ENCODE measurements at places on chromosomes 11 and 22.
A peak's percentile ranks its signal among the peaks of the same experiment; 100 is the strongest.

GRCh38 chr11:114782650-114783310, 104.5 kb downstream of the NXPE2 start:
- DNase-seq: no peak

- no peak for DNase-seq
Observed at GRCh38 chr22:17397756-17398547, 28.7 kb downstream of the CECR2 start.

- no peak for DNase-seq
Observed at GRCh38 chr11:110818032-110818687, 105.9 kb upstream of the ARHGAP20 start.

DNA sequence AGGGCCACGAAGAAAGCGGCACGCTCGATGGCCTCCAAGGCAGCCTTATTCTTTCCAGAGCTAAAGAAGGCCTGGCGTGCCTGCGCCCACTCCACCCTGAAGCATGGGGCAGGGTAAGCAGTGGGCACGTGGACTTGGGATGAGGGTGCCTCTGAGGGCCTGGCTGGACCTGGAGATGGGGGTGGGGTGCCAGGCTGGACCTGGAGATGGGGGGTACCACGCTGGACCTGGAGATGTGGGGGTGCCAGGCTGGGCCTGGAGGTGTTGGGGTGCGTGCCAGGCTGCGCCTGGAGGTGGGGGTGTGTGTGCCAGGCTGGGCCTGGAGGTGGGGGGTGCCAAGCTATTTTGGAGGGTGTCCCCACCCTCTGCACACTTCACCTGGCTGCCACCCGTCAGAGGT, 5.3 kb downstream of the CPT1B start:
- DNase-seq: no peak

DNA sequence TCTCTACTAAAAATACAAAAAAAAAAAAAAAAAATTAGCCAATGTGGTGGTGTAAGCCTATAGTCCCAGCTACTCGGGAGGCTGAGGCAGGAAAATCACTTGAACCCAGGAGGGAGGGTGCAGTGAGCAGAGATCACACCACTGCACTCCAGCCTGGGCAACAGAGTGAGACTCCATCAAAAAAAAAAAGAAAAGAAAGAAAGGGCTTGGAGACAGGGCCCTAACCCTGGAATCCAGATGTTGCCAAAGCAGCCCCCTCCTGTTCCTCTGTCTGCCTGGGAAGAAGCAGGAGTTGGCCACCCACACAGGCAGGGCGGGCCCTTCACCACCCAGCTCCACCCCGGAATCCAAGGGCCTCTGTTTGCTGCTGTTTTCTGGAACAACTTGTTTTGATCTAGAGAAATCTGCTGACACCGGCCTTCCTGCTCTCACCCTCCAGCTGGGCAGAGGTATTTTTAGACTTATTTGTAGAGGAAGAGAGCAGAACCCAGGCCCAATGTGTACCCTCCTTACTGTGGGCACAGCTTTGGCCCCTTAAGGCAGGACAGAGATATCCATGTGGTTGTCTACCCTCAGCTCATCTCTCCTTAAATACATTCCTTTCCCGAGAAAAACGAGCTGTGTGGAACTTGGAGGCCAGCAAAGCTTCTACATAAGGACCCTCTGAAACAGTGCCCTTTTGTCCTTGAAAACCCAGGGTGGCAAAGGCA, 2.7 kb upstream of the NEAT1 start:
- DNase-seq: peak; percentile 40

DNA sequence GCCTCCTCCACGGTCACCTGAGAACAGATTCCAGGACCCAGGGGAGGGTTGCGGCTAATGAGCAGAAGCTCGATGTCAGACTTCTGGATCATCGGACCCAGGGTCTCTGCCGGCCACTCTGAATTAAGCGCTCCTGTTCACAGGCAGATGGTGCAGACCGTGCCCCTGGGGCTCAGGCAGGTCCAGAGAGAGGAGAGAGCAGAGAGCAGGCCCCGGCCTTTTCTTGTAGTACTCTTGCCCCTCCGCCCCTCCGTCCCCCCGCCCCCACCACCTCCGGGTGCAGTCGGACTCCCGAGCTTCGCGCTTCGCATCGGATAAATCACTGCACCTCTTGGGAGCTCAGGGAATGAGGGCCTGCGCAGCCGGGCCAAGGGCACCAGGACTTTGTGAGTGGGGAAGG, 50.3 kb downstream of the RPS6KA4 start:
- no peak for DNase-seq

- DNase-seq: no peak
Observed at GRCh38 chr11:31645747-31646146, 136.2 kb downstream of the ELP4 start.

DNA sequence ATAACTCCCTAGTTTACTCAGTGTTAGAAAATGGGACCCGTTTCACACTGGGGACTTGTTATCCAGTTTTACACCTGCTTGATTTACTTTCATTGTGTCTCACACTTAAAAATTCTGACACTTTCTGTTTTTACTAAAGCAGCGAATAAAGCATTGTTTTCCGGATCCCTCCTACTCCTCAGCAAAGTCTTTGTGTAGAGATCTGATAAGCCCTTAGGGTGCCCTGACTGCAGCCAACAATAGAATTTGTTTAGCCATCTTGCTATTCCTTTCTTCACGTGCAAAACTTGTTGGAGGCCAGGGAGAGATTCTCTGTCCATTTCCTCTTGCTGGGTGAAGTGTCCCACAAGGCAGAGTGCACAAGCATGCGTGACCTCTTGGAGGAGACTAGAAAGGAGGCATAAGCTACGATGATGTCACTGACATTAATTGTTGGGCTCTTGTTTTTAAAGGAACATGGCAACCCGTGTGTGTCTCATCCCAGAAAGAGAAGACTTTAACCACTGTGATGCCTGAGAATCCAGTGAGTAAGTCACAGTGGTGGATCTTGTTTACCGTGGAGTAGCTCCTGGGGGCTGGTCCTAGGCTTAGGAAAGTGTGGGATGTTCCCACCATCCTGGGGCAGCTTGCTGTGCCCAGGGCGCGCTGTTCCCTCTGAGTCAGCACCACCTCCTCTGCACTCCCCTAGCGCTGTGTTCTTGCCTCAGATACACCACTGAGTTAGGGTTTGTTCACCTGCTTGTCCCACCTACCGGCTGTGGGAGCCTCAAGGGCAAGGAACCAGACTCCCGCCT, 27.7 kb downstream of the MICAL2 start:
- no peak for DNase-seq

DNA sequence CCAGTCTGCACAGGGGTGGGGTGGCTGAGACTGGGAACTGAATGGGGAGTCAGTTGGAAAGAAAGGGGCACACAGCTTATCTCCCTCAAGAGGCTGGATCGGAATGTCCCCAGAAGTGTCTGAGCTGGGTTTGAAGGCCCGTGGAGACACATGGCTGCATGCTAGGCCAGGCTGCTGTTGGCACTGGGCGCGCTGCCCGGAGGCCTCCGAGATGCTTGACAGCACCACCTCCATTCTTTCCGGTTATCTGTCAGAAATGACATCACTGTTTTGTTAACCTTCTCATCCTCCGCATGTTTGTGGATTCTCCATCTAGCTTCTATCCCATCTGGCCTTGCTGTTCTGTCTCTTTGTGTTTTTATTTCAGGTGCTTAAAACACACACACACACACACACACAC, 85.5 kb downstream of the APIP start:
- no peak for DNase-seq

GRCh38 chr22:36964106-36964505, 50.7 kb downstream of the CSF2RB start:
- no peak for DNase-seq

DNA sequence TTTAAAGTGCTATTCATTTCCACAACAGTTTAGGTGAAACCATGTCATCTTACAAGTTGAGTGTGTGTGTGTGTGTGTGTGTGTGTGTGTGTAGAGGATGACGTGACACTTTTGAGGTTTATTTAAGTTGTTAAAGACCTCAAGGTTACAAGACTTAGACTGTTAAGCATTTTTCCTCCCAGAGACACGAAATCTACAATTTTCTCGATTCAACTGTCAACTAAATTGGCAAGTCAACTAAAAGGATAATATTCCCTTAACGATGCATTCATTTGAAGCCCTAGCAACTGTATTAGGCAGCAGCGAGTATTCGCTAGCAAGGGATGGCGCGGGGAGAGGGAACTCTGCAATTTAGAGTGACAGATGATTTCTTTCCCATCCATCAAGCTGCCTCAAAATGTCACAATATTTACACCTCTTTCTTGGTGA, 17.6 kb upstream of the BDNF start:
- DNase-seq: no peak

DNA sequence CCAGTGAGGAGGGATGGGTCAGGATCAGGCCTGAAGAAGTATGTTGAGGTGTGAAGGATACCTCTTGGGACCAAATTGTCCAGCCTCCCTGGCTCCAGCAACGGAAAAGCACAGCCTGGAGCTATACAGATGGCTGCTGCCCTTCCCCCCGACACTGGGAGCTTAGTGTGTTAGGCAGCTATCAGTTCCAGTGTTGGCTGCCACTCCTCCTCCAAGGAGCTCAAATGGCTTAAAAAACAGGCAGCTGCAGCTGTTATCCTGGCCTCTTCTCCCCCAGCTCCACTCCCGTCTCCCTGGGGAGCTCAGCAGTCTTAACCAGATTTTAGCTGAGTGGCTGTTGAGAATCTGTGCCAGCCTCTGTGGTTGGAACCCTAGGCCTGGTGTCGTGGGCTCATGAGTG, 225.0 kb downstream of the JRKL start:
- DNase-seq: no peak

DNA sequence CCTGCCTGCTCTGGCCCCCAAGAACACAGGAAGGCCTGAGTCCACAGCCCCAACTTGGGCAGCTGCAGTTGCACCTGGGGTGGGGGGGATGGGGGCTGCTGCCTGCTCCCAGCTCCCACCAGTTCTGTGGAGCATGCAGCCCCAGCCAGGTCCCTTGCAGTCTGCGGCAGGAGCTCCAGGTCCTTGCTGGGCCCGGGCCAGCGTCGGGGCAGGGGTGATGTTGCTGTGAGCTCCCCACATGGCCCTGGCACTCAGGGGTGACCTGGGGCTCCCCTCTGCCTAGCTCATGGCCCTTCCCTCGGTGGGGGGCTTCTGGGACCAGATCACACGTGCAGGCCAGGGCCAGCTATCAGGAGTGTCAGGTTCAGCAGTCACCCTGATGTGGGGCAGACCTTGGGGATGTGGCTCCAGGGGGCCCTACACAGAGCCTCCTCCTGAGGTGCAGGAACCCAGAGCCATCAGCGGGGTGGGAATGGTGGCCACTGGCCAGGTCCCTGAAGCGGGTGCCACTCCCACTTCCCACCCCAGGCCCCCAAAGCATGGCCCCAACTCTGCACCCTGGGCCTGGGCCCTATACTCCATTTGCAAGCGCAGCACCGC, 10.4 kb upstream of the MED17 start:
- no peak for DNase-seq

DNA sequence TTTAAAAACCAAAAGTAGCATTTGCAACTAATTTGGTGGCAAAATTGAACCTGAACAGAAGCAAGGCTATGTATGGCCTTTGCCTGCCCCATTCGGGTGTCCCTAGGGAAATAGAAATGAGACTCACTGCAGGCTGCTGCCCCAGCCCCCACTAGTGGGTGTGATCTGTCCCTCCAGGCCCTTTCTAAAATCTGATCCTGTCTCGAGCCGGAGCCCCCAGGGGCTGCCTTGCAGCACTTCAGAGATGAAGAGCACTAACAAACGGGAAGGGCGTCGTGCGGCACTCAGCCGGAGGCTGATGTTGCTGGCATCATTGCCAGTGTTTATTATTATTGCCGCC, 43.2 kb downstream of the CD82 start:
- peak; percentile 49 for DNase-seq

GRCh38 chr22:47563406-47564157, 801.1 kb downstream of the TBC1D22A start:
- DNase-seq: no peak

- DNase-seq: no peak
Observed at GRCh38 chr11:18615628-18616392, 16.2 kb downstream of the MISFA start.

DNA sequence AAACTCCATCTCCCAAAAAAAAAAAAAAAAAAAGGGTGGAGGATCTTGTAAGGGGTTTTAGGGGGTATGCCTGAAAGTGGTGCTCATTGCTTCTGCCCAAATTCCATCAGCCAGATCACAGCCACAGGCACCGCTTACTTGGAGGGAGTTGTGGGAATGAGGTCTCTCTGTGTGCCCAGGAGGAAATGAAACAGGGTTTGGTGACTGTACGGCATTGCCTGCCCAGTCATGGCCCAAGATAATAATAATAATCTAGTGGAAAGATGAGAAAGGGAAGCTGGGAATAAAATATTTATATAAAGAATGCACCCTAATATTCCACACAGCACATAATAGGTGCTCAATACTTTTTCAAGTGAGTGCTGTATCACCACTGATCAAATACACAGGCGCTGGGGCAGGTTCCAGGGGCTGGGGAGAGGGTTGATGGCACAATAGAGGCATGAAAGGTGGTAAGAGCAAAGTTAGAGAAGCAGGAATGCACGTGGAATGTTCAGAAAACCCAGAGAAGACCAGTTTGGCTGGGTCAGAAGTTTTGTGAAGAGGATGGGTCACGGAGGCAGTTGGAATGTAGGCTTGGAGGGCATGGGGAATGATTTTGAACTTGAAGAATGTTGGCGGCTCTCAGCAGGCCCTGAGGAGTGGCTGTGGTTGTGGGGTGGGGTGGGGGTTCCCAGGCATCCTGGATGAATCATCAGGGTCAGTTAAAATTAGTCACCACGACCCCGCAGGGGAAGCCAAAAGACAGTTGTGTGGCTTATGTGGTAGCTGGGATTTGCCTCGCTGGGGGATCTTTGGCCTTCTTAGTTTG, 12.5 kb upstream of the MB start:
- DNase-seq: peak; percentile 75

- DNase-seq: no peak
Observed at GRCh38 chr22:37310815-37311595, 28.7 kb downstream of the CYTH4 start.

DNA sequence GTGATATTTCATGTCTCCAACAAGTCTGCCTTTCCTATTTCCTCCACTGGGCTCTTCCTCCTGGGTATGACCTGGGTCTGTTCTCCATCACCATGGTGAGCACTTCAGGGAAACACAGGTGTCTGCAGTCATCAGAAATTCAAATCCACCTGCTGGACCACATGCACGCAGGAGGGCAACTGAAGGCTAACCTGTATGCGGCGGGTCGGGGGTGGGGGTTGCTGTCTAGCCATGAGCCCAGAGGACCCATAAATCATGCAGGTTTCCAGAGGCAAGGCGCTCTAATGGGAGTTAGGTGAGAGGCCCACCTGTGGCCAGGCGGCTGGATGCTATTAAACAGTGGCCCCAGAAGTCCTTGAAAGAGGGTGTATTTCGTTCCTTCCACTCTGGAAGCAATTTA, 11.1 kb upstream of the PAMR1 start:
- DNase-seq: no peak

DNA sequence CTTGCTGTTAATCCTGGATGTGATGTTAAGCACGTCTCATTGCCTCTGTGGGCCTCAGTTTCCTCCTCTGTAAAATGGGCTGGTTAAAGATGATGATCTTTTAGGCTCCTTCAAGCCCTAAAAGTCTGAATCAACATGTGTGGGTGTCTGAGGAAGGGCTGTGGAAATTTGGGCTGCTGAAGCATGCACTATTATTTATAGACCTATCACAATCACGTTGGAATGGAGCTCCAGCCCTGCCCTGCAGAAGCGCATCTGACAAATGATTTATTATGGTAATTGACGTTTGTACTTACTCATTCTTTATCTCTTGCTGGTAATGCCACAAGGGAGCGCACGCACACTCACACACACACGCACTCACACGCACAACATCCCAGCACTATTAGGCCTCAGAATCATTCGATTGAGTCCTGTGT, 20.4 kb downstream of the P2RX3 start:
- no peak for DNase-seq

Measured in stimulated activated naive B cell treated with anti-CD40 and anti-IgM and Interleukin-4, amounts not matched to agents 10 μg/mL and 1 μg/mL and 100 μg/mL, for 72 hours (primary cell).